ENCODE measurements at places on chromosomes 12 and 14.

DNA sequence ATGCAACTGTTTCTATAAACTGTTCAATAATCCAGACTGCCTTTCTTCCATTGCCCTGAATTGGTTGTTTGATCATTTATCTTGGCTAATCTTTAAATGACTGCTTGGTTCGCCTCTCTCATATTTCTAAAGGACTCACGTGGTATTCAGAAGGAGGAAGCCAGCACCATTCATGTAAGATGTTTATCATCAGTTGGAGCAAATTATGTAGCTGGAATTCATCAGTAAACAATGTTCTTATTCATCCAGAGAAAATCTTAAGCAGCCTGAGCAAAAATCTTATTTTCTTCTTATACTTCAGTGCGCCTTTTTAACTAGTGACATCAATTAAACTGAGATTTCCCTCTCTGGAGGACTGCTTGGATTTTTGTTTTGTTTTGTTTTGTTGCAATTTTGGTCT is 538.7 kb upstream of the TMEM132C start:
- no peak for DNase-seq

DNA sequence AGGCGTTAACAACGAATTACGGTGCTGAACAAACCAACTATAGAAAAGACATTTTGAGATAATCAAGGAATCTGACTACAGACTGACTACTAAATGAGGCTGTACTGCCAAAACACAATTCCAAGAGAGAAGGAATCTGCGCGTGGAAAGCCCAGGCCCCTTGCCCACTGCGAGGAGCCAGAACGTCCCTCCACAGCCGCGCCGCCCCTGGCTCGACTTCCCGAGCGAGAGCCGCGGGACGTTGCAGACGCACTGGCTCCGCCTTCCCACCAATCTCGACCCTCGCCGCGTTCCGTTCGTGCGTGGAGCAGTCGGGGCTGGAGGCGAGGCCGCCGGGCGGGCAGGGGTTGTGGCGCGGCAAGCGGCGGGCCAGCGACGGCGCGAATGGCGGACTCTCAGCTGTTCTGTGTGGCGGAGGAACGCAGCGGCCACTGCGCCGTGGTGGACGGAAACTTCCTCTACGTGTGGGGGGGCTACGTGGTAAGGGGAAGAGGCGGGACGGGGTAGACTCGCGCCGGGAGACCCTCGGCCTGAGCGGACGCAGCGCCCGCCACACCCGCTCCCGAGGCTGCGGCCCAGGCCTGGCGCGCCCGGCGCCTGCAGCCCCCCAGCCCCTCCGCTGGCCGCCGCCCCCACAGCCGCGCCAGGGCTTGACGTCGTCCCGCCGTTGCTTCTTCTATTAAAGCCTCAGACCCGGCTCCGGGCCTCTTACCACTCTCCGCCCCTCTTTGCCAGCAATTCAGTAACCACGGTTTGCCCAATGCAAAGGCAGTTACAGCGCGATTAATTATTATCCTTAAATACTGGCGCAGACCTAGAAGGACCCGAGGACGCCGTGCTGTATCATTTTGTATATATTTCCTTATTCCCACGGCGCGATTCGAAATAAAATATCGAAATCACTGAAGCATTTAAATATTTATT is at the start of gene KLHDC1:
Gene KLHDC1, plus strand, starts transcription at position 310 of the 924 bp plus-strand sequence. Its CDS starts 75 bp downstream, at position 385.
- DNase-seq, result peak; percentile 72

- DNase-seq, result no peak
Measured at GRCh38 chr12:54432815-54433164, 13.7 kb upstream of the ITGA5 start.

GRCh38 chr14:99078426-99078825 is 193.6 kb downstream of the BCL11B start:
- DNase-seq, result no peak

Measured in KBM-7 (cell line).